SK-N-SH (cell line): ENCODE measurements at places on chromosomes 2 and 18. TPM values are rescaled to one million over a fixed set of nuclear protein-coding genes. Genes with fewer than 3 reads are reported as not detected.

DNA sequence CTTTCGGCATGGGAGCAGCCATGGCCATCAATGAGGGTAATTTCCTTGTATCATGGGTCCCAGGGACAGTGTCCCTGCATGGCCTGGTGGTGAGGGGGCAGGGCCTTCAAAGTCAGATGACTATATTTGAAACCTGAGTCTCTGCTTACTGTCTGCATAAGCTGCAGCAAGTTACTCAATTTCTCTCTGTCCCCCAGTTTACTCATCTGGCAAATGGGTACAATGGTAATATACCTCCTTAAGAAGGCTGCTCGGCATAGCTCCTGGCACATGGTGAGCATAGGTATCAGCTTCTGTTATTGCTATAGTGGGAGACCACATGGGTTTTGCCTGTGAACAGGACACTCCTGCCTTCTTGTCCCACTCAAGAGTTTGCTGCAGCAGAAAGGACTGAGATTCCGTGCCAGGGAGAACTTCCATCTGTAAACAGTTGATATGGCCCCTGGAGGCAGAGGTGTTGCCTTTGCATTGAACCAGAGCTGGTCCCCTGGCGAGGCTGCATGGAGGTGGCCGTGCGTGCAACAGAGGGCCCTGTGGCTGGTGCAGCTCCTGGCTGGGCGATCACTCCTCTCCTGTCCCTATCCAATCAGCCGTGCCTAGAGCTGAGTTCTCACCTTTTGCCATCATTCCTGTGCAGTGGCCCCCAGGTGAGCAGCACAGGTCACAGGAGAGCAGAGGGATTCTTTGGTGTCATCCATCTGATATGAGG lies 22.7 kb upstream of the IGFBP5 start:
- DNase-seq = no peak

DNA sequence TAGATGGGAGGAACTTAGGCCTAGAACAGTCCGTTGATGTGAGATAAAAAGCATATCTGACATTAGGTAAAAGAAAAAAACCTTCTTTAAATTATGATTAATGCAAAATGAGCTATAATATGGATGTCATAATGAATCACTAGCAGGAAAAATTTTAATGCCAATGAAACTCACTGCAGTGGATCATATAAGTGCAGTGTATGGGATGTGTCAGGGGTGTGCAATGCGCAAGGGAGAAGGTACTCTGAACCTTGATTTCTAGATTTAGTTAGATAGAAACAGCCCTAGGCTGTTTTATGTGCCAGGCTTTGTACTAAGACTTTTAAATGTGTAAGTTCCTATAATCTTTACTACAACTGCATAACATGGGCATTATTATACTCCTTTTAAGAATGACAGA lies 50.4 kb upstream of the NXPH2 start:
- no peak for DNase-seq

DNA sequence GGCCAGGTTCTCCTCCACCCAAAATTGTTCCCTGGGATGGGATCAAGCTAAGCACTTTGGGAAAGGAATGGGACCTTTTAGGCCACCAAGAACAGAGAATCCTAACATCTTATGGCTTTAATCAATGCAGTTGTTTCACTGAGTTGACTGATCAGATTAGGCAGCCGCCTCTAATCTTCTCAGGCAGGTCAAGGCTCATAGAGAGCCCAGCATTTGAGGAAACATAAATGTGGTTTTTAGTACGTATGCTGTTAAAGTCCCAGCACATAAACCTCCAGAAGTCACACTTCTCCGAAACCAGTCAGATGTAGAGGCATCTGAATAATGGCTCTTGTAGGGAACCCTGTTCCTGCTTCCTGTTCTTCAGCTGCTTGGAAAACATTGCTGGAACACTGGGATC lies 99.5 kb upstream of the RMDN2 start:
- no peak for DNase-seq

- DNase-seq = no peak
Measured at GRCh38 chr2:180416627-180417026, 409.5 kb upstream of the CWC22 start.

- no peak for DNase-seq
Measured at GRCh38 chr2:3102922-3103569, 274.6 kb downstream of the EIPR1 start.

- DNase-seq = no peak
Measured at GRCh38 chr2:58195662-58196061, 45.5 kb downstream of the FANCL start.

GRCh38 chr2:236889791-236890704 lies 195.6 kb upstream of the COPS8 start:
- DNase-seq = no peak

- no peak for DNase-seq
Measured at GRCh38 chr2:38554973-38555595, 47.6 kb downstream of the HNRNPLL start.

DNA sequence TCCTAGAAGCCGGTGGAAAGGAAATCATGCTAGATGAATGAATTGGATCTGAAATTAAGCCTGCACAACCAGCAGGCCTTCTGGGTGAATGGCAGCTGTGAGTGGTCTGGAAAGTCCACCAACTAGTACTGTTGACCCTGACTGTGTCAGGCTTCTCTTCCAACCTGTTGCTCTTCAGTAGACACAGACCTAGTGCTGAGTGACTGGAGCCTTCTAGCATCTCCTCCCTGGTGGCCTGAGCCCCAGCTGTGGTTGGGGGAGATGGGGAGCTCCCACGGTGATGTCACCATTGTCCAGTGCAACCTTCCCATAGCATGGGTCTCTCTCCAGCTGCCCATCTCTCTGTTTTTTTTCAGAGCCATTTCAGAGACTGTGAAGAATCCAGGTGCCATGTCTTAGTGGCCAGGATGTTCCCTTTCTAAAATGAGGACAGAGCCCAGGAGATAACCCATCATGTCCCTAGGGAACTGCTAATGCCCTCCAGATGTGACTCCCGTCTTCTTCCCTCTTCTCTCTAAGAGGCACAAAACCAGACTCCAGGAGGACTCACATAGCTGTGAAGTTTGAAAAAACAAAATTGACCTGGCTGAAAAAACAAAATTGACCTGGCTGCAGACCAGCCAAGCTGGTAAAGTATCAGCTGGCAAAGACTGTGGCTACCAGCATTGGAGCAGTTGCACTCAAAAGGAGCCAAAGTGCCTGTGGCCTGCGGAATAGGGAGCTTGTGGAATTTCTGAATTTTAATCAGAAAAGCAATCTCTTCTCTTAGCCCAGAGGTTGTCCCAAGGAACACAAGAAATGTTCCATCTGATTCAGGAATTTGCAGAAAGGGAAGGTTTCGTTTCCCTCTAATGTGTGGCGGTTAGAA lies 67.4 kb upstream of the RPL31 start:
- no peak for DNase-seq

GRCh38 chr2:171579481-171579880 lies 57.2 kb downstream of the CYBRD1 start:
- DNase-seq = no peak

GRCh38 chr18:27649621-27650020 lies 464.5 kb upstream of the CHST9 start:
- no peak for DNase-seq

GRCh38 chr18:708096-708495 lies 4.3 kb downstream of the ENOSF1 start:
- DNase-seq = no peak

DNA sequence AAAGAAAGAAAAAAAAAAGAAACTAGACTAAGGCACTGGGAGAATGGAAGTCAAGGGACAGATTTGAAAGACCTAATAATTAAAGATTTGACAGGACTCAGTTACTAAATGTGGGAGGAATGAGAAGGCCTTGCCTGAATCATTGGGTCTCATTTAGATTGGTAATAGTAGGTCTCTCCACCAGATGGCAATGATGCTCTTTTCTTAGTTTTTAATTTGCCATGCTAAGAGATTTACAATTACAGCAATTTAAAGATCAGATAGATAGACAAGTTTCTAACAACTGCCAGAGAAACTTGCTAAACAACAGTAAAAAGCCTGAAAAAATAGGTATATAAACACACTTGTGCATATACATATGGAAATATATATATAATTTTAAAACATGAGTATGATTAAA lies 153.0 kb downstream of the TMEM247 start:
- peak; percentile 56 for DNase-seq

GRCh38 chr2:241750076-241750840 lies 15.8 kb downstream of the D2HGDH start:
- DNase-seq = no peak

DNA sequence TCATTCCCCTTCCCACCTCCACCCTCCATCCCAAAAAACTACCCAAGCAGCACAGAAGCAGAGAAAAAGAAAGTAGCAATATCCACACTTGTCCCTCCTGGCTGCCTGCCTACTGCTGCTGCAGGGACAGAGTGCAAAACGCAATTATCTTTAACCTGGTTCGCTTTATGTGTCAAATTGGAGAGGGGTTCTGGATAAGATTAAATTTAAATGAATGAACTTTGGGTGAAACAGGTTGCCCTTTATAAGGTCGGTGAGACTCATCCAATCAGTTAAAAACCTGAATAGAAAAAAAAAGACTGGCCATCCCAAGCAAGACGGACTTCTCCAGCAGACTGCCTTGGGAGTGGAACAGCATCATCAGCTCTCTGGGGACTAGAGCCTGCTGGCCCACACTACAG lies 62.6 kb downstream of the ANKRD44 start:
- DNase-seq = peak; percentile 54

GRCh38 chr2:218863021-218863520 lies 3.5 kb downstream of the WNT6 start:
- no peak for DNase-seq

DNA sequence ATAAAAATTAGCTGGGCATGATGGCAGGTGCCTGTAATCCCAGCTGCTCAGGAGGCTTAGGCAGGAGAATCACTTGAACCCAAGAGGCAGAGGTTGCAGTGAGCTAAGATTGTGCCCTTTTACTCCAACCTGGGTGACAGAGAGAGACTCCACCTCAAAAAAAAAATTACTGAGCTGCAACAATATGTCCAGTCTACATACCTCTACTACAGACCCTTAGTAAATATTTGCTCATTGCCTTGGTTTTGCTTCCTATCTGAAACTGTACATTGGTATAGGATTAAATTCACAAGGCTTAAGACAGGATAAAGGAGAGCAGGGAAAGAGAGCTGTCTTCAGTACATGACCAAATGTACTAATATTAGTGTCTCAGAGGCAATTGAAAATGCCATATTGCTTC lies 8.1 kb upstream of the MGAT4A start:
- DNase-seq = no peak

DNA sequence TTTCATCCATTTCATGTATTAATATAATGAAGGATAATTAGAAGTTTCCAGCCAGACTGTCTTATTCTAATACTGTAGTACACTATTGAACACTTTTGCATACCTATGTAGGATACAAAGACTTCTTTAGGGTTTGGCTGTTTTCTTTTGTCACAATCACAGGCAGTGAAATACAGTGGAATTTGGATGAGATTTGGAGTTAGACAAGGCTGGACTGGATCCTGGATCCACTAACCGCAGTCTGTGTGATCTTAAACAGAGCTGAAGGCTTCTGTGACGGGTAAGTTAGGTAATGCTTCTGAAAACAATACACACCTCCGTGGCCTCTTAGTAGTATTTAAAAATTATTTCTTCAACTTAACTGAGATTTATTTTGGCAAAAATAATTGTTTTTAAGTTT lies 1128.6 kb upstream of the CDH2 start:
- DNase-seq = no peak

GRCh38 chr2:221282386-221282785 lies 289.7 kb downstream of the EPHA4 start:
- no peak for DNase-seq

GRCh38 chr2:239245872-239246721 lies 154.7 kb downstream of the HDAC4 start:
- DNase-seq = peak; percentile 63

DNA sequence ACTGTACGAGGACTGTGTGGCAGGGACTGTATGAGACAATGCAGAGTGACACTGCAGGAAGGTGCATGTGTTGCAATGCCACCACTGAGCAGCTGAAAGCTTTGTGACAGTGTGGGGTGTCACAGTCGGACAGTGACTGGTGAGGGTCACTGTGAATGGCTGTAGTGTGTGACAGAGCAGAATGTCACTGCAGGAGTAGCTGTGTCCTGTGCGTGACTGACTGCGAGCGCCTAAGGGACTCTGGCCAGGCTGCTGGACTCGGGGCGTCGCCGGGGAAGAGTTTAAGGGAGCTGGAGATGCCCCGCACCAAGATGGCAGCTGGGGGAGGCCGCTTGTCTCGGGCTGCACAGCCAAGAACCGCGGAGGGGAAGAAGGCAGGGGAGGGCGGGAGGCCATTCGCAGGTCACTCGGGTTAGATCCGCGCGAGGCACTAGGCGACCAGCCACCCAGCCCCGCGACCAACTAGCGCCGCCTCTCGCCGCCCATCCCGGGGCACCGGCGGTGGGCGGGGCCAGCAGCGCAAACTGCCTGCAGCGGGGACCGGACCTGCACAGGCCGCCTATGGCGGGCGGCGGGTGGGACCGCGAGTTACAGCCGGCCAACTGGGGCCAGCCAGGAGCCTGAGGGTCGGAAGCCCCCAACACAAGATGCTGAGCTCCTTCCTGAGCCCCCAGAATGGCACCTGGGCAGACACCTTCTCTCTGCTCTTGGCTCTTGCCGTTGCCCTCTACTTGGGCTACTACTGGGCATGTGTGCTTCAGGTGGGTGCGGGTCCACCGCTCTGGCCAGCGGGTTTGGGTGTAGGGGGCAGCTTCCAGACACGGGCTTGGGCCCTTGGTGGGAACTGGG lies at the start of gene ABHD1:
Gene ABHD1 (plus strand): TSS at position 514 of the 849 bp plus-strand sequence. CDS start 134 bp downstream, at position 648.
- DNase-seq = peak; percentile 94

GRCh38 chr2:52877703-52878102 lies 889.9 kb upstream of the CHAC2 start:
- DNase-seq = no peak

DNA sequence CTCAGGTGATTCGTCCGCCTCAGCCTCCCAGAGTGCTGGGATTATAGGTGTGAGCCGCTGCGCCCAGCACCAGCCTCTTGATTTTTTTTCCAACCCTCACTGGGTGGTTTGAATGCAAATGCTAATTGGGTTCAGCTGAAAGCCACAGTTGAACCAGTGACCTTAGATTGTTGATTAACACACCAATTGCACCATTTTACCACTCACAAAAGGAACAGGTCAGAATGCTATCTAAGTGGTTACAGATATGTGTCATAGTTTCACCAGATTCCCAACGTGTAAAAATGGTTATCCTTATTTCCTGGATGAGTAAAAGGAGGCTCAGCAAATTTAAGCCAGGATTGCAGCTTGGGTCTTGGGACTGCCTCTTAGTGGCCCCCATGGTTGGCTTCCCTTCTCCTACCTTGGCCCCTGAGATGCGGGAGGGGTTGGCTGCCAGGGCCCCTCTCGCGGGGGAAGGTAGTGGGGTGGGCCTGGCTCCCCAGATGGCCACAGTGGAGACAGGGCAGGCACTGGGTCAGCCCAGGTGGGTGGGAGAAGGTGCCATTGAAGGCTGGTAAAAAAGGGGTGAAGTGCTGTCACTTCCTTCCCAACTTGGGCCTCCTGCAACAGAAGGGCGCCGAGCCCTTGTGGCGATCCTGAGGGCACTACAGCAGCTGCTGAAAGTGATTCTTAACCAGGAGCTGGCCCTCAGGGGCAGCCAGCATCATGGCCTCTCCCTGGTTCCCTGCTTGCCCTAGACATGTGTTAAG lies 164.9 kb upstream of the HAAO start:
- no peak for DNase-seq

Gene KCNK3
- polyA plus RNA-seq = 0.16 and 0.31 TPM in 2 replicates

Gene CXCR1
- polyA plus RNA-seq = not detected in 2 replicates

Gene GTF2A1L
- 0.36 and 0.44 TPM in 2 replicates for polyA plus RNA-seq

Gene PROKR1
- polyA plus RNA-seq = not detected in 2 replicates

Gene LTBP1
- 467 and 564 TPM in 2 replicates for polyA plus RNA-seq

Gene ACADL
- polyA plus RNA-seq = not detected in 2 replicates

Gene PTPRN
- 7.4 and 9.5 TPM in 2 replicates for polyA plus RNA-seq

Gene ATF2
- 19.0 and 25.7 TPM in 2 replicates for polyA plus RNA-seq

Gene SCYGR7
- polyA plus RNA-seq = not detected in 2 replicates

Gene TGOLN2
- polyA plus RNA-seq = 138 and 140 TPM in 2 replicates

Gene SLC4A5
- polyA plus RNA-seq = 0.25 and 1.1 TPM in 2 replicates
